D341Med (cell line): ENCODE measurements at places on chromosomes 3 and 15.

GRCh38 chr15:59923508-59923907 is 80.6 kb upstream of the FOXB1 start:
- DNase-seq: no peak

DNA sequence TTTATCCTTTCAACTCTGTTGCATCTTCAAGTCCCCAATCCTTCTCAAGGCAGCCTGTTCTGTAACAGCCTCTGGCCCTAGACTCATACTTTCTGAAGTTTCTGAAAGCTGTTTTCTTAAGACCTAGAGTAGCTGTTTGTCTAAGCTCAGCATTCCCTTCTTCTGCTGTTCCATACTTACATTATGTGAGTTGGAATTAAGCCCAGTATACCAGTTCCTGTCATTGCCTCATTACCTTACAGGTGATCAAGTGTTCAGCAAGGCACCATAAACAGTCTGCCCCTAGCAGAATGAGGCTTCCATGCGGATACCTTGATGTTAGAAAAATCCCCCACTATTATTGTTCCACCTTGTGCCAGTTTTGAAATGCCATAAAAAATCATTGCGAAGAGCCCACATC is 180.6 kb downstream of the PLCL2 start:
- DNase-seq: no peak

DNA sequence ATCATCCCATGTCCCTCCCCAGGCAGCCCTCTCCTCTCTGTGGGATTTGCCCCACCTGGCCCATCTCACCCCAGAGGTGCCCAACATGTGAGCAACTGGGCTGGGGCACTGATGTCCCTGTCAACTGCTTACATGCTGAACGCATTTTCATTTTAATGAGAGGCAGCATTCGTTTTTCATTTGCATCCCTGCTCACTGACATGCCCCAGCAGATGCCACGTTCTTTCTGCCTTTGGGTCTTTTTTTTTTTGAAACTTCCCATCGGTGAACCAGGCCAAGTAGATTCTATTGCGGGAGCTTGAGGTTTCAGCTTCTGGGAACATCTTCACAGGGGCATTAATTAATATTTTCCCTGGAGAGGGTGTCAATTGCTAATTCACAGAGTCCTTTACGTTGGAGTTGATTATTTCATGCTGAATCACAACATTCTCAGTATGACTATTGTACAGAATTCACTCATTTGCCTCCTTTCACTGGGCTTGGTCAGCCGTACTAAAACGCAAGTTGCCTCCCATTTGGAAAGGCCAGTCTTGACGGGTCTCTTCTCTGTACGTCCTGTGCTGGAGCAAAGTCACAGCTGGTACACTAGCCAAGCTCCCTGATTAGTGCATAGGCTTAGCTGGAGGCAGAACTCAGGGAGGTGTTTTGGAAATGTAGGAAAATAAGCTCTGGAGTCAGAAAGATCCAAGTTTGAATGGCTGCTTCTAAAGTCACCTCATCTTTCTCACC is 69.8 kb downstream of the CHRNA7 start:
- DNase-seq: no peak

GRCh38 chr3:143751643-143752178 is 96.6 kb downstream of the SLC9A9 start:
- DNase-seq: no peak

GRCh38 chr3:187713504-187713903 is 11.1 kb upstream of the RTP2 start:
- DNase-seq: no peak

GRCh38 chr3:16280671-16281070 is 15.7 kb downstream of the OXNAD1 start:
- DNase-seq: no peak

DNA sequence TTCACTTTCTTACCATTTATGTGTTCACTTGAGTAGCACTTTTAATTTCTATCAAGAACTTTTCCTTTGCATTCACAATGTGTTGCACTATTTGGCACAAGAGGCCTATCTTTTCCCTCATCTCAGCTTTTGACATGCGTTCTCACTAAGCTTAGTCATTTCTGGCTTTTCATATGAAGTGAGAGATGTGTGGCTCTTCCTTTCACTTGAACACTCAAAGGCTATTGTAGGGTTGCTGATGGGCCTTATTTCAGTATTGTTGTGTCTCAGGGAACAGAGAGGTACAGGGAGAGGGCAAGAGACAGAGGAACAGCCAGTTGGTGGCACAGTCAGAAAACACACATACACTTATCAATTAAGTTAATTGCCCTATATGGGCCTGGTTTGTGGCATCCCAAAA is 127.4 kb upstream of the MLF1 start:
- no peak for DNase-seq

DNA sequence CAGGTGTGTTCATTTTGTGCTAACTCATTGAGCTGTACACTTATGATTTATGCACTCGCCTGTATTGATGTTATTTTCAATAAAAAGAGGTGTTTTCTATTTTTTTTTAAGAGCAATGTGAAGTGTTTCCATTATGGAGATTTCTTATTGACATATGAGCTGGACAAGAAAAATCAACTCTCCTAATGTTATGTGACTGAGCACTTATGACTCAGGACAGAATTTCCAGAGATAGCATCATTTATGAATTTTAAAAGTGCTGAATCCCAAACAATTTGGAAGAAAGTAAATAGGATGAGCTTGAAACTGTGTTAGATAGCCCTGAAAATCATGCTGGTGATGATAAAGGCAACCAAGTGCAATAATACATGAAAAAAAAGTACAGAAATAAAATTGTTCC is 118.9 kb downstream of the RFTN1 start:
- no peak for DNase-seq

DNA sequence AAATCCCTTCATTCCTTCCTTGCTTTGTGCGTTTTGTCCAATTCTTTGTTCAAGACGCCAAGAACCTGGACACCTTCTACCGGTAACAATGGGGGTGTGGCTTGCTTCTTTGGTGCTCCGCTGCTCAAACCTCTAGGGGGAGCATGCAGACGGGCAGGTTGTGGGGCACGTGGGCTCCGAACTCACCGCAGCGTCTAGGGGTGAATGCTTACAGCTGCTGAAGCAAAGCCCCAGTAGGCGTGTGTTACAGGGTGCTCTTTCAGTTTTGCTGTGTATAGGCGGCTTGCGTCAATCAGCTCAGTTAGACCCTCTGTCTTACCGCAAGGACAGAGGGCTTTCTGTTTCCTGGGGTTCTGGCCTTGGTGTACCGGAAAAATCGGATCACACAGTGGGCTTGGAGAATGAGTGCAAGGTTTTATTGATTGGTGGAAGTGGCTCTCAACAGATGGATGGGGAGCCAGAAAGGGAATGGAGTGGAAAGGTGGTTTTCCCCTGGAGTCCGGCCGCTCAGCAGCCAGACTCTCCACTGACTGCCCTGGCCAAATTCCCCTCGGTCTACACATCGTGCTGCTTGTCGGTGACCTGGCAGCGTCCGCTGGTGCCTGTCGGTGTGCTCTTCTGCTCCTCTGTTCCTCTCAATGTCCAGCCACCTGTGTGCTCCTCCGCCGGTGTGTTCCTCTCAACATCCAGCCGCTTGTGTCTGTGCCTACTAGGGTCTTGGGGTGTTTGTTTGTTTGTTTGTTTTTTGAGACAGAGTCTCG is 1.2 kb upstream of the LRRC34 start:
- DNase-seq: no peak
